ENCODE measurements at places on chromosomes 6 and 20. TPM values are rescaled to one million over a fixed set of nuclear protein-coding genes. Genes with fewer than 3 reads are reported as not detected.

ENTPD6 gene
- polyA plus RNA-seq: 99.0 TPM

CALHM5 gene
- polyA plus RNA-seq: 0.08 TPM

SUMO4 gene
- polyA plus RNA-seq: 0.09 TPM

ZBTB12 gene
- 2.1 TPM for polyA plus RNA-seq

BMP7 gene
- not detected for polyA plus RNA-seq

- peak overlapping the region; percentile 11 for H3K27ac ChIP-seq
- peaks cover 11% of the 10 kb centered on the region for H3K4me1 ChIP-seq
- H3K4me3 ChIP-seq: no peak overlapping the region
- peak; percentile 88 for DNase-seq
- no peaks in the 10 kb centered on the region for H3K36me3 ChIP-seq
Observed at GRCh38 chr6:30877419-30878262, 6.7 kb upstream of the DDR1 start.

DNA sequence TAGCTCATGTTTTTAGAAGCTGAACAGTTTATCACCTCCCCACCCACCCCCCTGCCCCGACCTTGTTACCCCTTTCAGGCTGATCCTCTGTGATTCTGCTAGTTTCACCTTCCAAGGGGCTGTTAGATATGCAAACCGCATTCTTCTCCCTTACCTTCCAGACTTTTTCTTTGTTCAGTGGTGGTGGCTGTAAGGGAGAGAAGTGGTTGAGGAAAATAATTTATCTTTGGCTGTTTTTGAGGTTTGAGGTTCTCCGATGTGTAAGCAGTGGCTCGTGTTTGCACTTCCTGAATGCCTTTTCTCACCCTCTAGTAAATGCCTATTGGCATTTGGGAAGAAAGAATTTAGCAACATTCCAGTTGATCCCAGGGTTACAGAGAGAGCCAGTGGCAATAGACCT lies 69.4 kb upstream of the KCNG1 start:
- no peak for DNase-seq
- H3K4me3 ChIP-seq: no peak overlapping the region
- H3K27me3 ChIP-seq: peaks cover 4% of the 10 kb centered on the region
- no peaks in the 10 kb centered on the region for H3K4me1 ChIP-seq

- H3K27ac ChIP-seq: no peak overlapping the region
- DNase-seq: no peak
- no peaks in the 10 kb centered on the region for H3K27me3 ChIP-seq
- no peaks in the 10 kb centered on the region for H3K36me3 ChIP-seq
- H3K4me3 ChIP-seq: no peak overlapping the region
Observed at GRCh38 chr6:46799657-46800056, 6.5 kb downstream of the MEP1A start.

DNA sequence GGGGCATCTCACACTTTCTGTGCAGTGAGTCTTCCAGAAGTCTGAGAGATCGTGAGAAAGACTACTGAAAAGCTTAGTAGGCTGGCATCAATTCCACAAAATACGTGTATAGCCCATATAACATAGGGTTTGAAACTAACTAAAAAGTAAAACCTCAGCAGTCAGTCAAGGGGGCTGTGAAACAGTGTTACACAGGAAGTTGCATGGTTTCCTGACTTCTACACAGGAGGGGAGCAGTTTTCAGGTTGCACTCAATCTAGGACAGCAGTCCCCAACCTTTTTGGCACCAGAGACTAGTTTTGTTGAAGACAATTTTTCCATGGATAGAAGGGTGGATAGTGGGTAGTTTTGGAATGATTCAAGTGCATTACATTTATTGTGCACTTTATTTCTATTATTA lies 4.7 kb upstream of the LY86 start:
- H3K4me3 ChIP-seq: no peak overlapping the region
- no peak for DNase-seq
- H3K27ac ChIP-seq: no peak overlapping the region

- DNase-seq: peak; percentile 88
- no peaks in the 10 kb centered on the region for H3K27me3 ChIP-seq
- no peaks in the 10 kb centered on the region for H3K36me3 ChIP-seq
- H3K27ac ChIP-seq: peak within 1 kb of the TSS; percentile 55
Observed at GRCh38 chr20:33674294-33675135, at the start of gene NECAB3. Gene NECAB3 (minus strand): TSS chr20:33674428. CDS start chr20:33674352, 76 bp downstream.

DNA sequence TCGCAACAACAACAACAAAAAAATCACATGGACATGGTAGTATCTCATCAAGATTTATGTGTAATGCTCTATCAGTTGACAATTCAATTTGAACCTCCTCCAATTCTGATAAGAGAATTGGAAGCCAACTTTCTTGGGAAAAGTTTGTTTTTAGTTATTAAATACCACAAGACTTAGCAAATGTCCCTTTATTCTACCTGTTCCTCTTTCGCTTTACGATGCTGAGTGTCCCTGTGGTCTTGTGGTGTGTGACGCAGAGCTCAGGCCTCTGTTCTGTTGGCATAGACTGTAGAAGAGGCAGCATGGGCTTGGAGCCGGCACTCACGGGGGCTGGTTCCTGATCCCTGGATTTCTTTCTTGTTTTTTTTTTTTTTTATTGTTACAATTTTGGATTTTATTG lies 76.7 kb downstream of the PSMB1 start:
- no peaks in the 10 kb centered on the region for H3K36me3 ChIP-seq
- DNase-seq: no peak
- no peaks in the 10 kb centered on the region for H3K27me3 ChIP-seq
- H3K4me3 ChIP-seq: no peak overlapping the region
- no peak overlapping the region for H3K27ac ChIP-seq
- peaks cover 7% of the 10 kb centered on the region for H3K4me1 ChIP-seq

GRCh38 chr6:116615937-116616736 lies at the start of gene RSPH4A:
Gene RSPH4A (plus strand): TSS chr6:116616479. CDS start chr6:116616624, 145 bp downstream.
- peak; percentile 94 for DNase-seq
- H3K27ac ChIP-seq: peak within 1 kb of the TSS; percentile 19
- H3K4me3 ChIP-seq: peak within 1 kb of the TSS; percentile 40
- no peaks in the 10 kb centered on the region for H3K36me3 ChIP-seq

- no peaks in the 10 kb centered on the region for H3K27me3 ChIP-seq
- no peaks in the 10 kb centered on the region for H3K36me3 ChIP-seq
- peaks cover 22% of the 10 kb centered on the region for H3K4me1 ChIP-seq
- no peak overlapping the region for H3K4me3 ChIP-seq
- no peak overlapping the region for H3K27ac ChIP-seq
- DNase-seq: no peak
Observed at GRCh38 chr6:34606477-34607265, 50.5 kb upstream of the SPDEF start.

DNA sequence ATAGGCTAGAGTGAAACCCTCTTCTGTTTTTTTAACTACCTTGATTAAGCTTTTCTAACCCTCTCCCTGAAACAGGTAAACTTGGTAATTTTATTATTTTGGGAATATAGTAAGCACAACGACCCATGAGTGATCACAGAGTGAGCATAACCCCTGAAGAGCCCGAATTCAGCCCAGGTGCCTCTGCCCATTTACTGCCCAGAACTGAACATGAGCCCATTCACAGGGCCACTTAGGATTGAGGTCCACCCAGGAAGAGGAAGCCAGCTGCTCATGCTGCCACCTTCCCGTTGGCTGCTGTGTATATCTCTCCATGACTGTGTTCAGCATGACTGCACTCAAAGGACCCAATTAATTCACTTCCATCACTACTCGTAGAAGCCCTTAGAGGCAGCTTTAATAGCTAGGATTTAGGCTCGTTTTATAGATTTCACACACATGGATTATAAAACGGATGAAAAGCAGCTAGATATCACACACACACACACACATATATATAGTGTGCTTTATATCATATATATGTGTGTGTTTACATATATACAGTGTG lies 8.3 kb upstream of the PDE10A start:
- H3K27ac ChIP-seq: no peak overlapping the region
- DNase-seq: no peak
- H3K27me3 ChIP-seq: peaks cover 1% of the 10 kb centered on the region
- H3K4me1 ChIP-seq: no peaks in the 10 kb centered on the region
- no peak overlapping the region for H3K4me3 ChIP-seq

DNA sequence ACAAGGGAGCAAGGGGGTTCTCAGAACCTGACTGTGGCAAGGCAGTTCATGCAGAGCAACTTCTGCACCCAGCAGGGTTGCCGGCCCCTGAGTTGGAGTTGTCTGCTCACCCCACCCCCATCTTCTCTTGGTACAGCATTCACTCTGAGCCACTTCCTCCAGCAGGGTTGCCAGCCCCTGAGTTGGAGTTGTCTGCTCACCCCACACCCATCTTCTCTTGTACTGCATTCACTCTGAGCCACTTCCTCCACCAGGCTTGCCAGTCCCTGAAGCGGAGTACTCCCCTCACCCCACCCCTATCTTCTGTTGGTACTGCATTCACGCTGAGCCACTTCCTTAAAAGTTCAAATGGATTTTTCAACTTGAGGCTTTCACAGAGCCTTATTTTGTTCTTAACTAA lies 79.7 kb upstream of the SYNDIG1 start:
- H3K4me1 ChIP-seq: no peaks in the 10 kb centered on the region
- no peak for DNase-seq
- no peaks in the 10 kb centered on the region for H3K36me3 ChIP-seq
- no peak overlapping the region for H3K27ac ChIP-seq
- no peaks in the 10 kb centered on the region for H3K27me3 ChIP-seq
- H3K4me3 ChIP-seq: no peak overlapping the region

- H3K4me1 ChIP-seq: no peaks in the 10 kb centered on the region
- H3K4me3 ChIP-seq: no peak overlapping the region
- no peak overlapping the region for H3K27ac ChIP-seq
- DNase-seq: no peak
Observed at GRCh38 chr20:49796600-49797343, 15.9 kb upstream of the SLC9A8 start.

DNA sequence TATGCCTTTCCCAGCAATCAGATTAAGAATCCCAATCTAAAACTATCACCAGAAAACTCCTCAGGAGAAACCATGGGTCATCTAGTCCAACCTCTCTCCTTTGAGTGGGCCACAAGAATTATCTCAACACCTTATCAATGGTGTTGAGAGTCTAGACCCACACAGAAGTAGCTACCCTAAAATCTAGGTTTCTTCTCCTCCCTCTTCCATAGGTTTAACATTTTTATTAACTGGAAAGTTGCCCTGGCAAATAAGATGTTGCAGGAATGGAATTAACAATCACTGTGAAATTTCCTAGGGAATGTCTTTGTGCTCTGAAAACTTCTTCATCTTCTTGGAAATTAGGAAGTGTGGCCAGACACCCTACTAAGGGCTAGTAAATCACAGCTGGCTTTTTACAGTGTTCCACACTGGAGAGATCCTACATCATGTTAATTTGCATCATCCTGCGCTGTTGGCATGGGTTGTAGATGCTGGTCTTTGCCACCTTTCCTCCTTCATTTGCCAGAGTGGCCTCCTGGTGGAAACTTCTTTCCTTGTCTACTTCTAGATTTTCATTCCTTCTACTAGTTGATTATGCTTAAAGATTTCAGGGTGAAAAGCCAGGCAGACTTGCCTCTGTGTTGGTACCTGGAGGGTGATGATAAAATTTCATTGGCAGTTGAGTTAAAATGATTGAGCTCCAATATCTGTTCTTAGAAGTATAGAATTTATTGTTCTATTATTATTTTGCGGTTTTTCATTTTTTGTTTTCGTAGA lies 2.7 kb downstream of the TNFAIP3 start:
- no peaks in the 10 kb centered on the region for H3K27me3 ChIP-seq
- peaks cover 33% of the 10 kb centered on the region for H3K4me1 ChIP-seq
- no peaks in the 10 kb centered on the region for H3K36me3 ChIP-seq
- peak overlapping the region; percentile 6 for H3K27ac ChIP-seq
- H3K4me3 ChIP-seq: no peak overlapping the region
- no peak for DNase-seq

DNA sequence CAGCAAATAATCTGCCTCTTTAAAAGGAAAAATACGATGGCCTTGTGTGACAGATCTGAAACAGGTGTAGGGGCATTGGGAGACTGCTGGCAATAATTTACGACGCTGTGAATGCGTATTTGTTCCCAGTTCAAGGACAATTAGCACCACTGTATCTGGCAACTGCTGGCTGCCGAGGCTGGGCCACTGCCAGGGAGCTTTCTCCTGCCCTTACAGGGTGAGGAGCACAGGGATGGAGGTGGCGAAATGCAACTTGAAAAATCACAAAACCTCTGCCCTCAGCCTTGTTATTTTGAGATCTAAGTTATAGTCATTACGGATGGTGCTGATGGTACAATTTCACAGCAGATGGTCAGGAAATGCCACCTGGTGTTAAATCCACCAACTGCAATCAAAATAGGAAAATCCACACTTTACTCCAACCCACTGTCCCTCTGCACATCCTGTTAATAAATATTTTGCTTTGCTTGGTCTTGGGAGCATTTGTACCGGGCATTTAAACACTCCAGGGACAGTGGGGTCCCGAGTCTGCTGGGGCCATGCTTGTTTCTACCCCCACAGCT lies 6.4 kb downstream of the MYLK4 start:
- H3K36me3 ChIP-seq: no peaks in the 10 kb centered on the region
- no peak overlapping the region for H3K4me3 ChIP-seq
- H3K27ac ChIP-seq: peak overlapping the region; percentile 74

- no peaks in the 10 kb centered on the region for H3K4me1 ChIP-seq
- H3K27ac ChIP-seq: no peak overlapping the region
- H3K4me3 ChIP-seq: no peak overlapping the region
- H3K27me3 ChIP-seq: no peaks in the 10 kb centered on the region
Observed at GRCh38 chr6:133160536-133160935, 80.6 kb upstream of the EYA4 start.

GRCh38 chr20:43744966-43745730 lies 18.3 kb upstream of the GTSF1L start:
- H3K4me1 ChIP-seq: no peaks in the 10 kb centered on the region
- H3K4me3 ChIP-seq: no peak overlapping the region
- DNase-seq: no peak

DNA sequence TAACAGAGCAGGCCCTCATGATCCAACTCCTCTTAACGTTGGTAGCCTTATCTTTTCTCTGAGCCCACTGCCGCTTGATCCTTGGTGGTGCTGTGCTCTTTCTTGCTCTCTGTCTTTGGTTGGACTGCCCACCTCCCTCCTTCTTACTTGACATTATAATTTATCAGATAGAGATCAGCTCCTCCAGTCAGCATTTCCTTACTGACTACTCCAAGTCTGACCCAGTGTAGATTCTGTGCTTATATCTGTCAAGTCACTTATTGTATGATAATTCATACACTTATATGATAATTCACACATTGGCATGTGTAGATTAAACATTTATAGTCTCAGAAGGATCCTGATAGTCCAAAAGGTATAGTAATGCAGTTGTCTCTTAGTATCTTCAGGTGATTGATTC lies 18.1 kb downstream of the PTPRA start:
- no peaks in the 10 kb centered on the region for H3K4me1 ChIP-seq
- no peaks in the 10 kb centered on the region for H3K36me3 ChIP-seq
- H3K27ac ChIP-seq: no peak overlapping the region
- no peak for DNase-seq
- no peak overlapping the region for H3K4me3 ChIP-seq

DNA sequence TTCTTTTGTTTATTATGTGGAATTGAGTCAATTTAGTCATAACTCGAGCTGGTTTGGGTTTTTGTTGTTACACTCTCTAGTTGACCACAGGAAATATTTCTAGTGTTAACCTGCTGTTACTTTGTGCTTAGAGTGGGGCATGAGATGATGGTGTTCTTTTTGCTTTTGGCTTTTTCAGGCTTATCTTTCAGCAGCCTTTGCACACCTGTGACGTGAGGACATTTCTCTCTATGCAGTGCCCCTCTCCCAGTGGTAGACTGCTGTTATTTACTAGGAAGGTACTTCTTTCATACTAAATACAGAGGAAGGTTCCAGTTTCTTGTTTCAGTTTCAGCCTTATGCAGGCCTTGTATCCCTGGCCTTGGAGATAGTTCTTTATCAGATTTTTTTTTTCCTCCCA lies 766.8 kb upstream of the MAN1A1 start:
- H3K4me3 ChIP-seq: no peak overlapping the region
- H3K36me3 ChIP-seq: no peaks in the 10 kb centered on the region
- H3K27me3 ChIP-seq: no peaks in the 10 kb centered on the region
- no peak for DNase-seq

Measured in pancreas (tissue), 10 donors.